ENCODE measurements at places on chromosomes 1 and 21.

DNA sequence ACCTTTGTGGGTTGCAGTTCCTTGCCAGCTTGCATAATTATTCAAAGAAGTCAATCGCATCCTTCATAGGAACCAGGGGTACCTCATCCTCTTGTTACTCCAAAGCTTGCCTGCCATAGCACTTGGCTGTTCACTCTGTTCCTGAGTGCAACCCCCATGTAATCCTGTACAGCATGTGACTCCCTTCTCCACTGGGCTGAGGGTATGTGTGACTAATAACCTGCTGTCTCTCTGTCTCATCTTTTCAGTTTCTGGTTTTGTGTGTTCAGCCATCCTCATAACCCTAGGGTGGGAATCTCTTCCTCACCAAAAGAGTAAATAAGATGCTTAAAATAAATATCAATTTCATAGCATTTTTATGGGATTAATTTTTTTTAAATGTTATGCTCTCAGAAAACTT is 351.9 kb downstream of the S1PR1 start:
- DNase-seq = no peak

DNA sequence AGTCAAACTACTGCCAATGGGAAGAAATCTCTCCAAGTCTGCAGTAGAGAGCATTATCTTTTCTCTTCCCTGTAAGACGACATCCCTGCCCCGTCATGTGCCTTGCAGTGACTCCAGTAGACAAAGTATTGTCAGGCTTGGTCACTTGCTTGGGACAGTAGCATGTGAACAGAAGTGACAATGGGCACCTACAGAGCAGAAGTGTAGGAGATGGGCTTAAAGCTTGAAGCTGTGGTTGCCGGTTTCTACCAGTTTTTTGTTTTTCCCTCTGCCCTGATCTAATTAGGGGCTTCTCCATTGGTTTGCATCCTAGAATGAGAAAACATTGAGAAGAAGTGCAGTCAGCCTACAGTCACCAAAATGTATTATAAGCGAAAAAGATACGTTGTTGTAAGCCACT is 12.7 kb downstream of the F3 start:
- no peak for DNase-seq

GRCh38 chr1:98003442-98003841 is 82.6 kb upstream of the DPYD start:
- DNase-seq = no peak

GRCh38 chr1:87121711-87122163 is 206.9 kb upstream of the LMO4 start:
- no peak for DNase-seq

DNA sequence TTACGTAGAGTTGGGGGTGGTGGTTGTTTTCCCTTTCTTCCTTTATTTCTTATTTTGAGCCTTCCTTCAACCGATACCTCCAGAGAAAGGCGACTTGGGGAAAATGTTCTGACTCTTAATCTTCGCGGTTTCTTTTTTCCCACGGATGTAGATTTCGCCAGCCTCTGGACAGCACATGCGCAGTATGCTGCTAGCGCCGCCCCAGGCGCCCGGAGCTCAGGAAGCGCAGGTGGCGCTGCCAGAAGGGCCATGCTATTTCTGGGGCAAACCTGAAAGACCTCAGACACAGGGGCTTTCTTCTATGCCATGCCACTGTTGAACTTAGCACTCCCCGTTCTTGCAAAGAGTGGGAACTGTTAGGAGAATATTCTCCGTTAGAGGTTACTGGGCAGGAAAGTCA is 392.1 kb downstream of the KIF26B start:
- DNase-seq = no peak

DNA sequence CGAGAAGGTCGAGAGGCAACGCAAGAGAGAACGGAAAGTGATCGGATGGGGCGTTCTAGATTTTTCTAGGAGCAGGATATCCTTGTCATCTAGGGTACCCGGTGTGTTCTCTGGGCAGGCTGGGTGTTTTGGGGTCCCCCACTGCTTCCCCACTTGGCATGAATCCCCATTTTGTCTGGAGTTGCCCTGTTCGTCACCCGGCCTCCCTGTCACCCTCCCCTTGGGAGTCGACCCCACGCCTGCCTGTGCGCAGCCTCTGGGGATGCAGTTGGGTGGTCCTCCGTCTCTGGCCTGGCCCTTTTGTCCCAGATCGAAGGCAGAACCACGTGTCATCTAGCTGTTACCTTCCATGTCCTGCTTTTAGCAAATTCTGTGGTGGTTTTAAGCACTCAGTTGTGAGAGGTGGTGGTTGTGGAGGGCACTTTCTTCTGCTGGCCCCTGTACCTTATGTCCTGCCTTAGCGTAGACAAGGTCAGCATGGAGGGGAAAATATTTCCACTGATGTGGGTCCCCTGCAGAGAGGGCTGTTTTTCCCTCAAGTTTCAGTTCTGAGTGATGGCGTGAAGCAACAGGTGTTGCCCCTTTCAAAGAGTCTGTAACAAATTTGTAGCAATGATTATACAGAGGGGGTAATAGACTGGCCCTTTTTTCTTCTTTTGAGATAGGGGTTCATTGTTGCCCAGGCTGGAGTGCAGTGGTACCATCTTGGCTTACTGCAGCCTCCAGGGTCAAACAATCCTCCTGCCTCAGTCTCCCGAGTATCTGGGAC is 35.6 kb downstream of the CHAF1B start:
- no peak for DNase-seq

DNA sequence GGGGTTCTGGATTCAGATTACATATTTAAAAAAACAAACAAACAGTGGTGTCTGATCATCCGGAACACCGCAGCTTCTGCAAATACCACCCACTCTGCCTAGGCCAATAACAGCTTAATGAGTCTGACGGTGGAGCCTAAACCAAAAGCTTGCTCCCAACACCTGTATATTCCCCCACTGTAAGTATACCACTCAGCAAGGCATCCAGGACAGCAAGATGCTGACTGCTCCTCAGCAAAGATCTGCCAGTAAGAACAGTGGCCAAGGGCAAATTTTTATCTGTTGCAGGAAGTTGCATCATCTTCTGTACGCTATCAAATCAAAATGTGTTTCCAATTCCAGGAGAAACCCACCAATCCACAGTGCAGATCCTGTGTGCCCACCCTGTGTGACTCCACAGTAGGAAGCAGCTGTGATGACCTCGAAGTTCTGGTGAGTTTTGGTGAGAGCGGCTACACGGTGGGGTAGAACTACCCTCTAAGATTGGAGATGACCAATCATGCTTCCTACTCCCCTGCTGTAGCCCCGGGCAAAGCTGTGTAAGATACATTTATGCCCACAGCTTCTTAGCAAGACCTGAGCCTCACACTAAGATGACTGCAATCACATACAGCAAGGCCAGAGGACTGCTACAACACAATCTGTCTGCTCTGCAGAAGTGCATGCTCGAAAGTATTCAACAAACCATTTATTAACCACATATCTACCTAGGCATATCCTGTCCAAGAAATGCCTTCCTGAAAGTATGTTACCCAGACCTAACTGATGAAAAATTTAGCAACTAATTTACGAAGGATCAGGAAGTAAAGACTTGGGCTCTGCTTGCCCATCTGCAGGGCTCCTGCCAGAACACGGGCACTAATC is 30.5 kb downstream of the SIPA1L2 start:
- DNase-seq = no peak

DNA sequence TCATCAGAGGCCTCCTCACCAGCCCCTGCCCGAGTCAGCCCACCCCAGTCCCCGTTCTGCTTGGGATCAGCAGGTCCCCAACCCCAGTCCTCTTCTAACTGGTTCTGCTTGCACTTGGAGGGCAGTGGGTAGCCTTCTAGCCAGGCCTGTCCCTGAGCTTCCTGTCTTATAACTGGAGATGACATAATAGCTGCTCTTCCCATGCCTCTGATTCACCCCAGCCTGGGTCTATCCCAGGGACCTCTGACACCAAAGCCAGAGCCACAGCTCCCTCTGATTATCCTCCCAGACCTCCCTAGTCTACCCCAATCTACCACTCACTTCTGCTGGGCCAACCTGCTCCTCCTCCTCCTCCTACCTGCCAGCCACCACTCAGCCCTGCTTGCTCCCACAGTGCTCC is 31.4 kb downstream of the IQGAP3 start:
- no peak for DNase-seq

DNA sequence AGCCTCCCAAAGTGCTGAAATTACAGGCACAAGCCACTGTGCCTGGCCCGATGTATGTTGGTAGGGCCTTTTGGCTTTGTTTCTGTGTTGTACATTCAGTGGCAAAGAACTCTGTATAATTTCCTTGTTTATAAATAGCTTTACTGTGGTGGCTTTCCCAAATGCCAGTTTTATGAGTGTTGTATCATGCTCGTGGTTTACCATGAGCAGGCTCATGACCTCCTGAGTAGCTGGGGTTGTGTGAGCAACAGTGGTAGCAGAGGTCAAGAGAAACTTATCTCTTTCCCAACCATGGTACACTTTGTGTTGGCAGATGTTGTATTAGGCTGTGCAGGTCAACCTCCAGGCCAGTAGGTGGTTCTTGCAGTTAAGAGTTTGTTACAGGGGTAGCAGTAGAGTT is 420.4 kb upstream of the BEND5 start:
- DNase-seq = no peak

DNA sequence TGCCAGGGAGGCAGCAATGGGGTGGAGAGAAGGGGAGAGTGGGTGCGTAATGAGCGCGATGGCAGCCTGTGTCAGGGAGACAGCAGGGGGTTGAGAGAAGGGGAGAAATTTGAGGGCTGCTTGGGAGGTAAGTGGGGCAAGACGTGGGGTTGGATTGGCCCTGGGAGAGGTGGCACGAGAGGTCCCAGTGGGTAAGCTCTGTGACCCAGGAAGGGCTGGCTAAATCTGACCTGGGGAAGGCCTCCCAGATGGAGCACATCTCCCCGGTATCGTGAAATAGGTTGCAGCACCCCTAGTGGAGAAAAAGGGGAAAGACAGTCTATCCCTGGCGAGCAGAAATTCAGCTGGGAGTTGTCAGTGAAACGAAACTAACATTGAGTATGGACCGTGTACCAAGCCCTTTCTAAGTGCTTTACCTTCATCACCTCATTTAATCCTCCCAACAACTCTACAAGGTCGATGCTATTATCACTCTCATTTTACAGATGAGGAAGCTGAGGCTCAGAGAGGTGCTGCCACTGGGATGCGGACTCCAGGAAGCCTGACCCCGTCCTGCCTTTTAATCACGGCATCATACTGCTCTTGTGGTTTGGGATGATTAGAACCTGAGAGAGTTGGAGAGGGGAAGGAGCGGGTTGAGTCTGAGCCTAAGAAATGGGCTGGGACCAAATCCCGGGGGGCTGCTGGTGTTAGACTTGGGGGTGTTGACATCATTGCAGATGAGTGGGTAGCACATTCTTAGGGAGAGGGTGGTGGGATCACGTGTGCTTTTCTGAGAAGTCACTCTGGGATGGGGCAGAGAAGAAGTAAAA is 56.6 kb upstream of the RPL11 start:
- peak; percentile 76 for DNase-seq

DNA sequence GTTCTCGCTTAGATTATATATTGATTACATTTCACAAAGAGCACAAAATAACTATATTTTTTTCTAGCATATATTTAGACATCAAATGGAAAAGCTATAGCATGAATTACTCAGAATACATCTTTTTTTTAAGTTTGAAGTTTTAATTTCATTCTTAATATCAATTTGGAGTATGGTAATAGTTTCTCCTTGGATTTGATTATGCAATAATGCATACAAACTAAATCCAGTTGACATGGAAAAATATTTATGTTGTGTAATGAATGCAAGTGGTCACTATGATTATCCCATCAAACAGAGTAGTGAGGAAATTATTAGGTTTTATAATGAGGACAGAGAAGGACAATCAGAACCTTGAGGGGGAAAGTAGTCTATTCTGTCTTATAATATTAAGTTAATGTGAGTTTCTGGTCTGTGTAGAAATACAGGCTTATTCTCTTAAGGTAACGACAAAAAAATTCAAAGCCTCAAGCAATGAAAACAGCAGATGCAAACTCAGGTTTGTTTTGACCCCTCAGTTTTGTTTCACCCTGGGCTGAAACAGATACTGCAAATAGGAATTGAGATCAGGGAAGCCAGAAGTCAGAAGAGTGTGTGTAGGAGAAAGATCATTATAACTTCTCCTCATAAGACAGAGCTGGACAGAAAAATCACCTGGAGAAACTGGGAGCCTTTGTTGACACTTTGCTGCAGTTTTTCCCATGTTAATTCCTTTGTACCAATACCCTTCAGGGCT is 23.7 kb downstream of the LRRC8B start:
- no peak for DNase-seq

GRCh38 chr1:150420560-150421265 is 56.8 kb downstream of the RPRD2 start:
- DNase-seq = no peak

- DNase-seq = peak; percentile 33
Observed at GRCh38 chr1:230067871-230068620, 1.0 kb downstream of the GALNT2 start.

DNA sequence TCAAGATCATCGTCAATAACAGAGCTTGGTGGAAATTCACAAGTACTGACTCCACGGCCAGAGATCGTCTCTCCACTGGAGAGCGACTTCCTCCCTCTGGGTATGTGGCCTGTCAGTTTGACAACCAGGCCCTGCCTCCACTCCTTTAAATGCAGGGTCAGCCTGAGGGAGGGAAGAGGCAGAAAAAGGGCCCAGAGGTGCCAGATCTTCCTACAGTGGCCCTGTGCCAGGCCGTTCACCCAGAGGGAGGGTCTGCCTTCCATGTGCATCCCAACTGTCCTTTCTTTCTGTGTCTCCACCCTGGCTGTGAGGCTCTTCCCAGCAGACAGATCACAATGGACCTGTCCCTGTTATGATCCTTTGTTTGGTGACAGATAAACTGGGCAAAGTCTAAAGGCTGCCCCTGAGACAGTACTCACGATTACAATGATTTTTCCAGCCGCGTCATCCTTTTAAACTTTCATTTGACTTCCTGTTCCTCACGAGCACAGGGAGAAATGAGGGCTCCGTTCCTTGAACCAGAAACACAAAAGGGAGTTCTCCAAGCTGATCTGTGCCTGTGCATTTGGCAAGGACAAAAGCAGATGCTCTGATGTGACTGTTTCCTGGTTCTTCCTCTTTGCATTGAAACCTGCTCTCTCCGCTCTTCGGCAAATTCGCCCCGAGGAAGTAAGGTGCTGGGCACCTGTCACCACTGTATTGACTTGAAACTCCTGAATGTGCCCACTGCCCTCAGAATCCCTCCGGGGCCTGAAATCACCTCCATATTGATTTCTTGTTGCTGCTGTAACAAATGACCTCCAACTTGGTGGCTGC is 126.7 kb downstream of the PGBD5 start:
- DNase-seq = no peak

DNA sequence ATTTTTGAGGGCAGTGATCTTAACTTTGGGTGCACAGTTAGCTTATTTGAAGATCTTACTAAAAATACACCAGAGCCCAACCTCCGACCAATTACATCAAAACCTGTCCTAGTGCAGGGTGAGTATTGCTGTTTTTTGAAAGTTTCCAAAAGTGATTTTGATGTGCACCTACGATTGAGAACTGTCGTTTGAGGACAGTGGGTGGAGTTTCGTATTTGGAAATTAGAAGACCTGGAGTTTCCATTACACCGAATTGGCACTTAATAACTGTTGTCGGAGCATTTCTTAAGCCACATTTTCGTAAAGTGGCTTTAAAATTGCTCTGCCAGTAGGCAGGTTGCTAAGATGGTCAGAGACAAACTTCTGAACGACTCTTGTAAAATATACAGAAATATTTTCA is 1.1 kb downstream of the SOD1 start:
- DNase-seq = no peak
